CD4-positive, alpha-beta memory T cell (primary cell): ENCODE measurements at places on chromosomes 1 and 21. TPM values are rescaled to one million over a fixed set of nuclear protein-coding genes. Genes with fewer than 3 reads are reported as not detected.
A peak's percentile ranks its signal among the peaks of the same experiment; 100 is the strongest.

Gene PGLYRP4
- total RNA-seq = not detected

Gene AKR7A2
- 26.3 TPM for total RNA-seq

Gene PROX1
- total RNA-seq = not detected

Gene PPIAL4G
- 4.2 TPM for total RNA-seq

Gene TSPEAR
- not detected for total RNA-seq

Gene ITGB2
- total RNA-seq = 278 TPM

Gene ZBTB21
- 21.7 TPM for total RNA-seq

Gene MXRA8
- total RNA-seq = not detected

Gene IL10RB
- 30.6 TPM for total RNA-seq

Gene GNL2
- total RNA-seq = 33.9 TPM

GRCh38 chr1:199743227-199743626 is 284.3 kb upstream of the NR5A2 start:
- no peak overlapping the region for H3K4me3 ChIP-seq
- no peak overlapping the region for H3K27ac ChIP-seq
- DNase-seq = no peak
- no peaks in the 10 kb centered on the region for H3K4me1 ChIP-seq

- no peaks in the 10 kb centered on the region for H3K36me3 ChIP-seq
- H3K27ac ChIP-seq = no peak overlapping the region
- DNase-seq = no peak
These were observed 27.6 kb downstream of the KCNJ6 start for GRCh38 chr21:37888659-37889058.

- no peaks in the 10 kb centered on the region for H3K27me3 ChIP-seq
- no peak overlapping the region for H3K4me3 ChIP-seq
- no peak for DNase-seq
- H3K4me1 ChIP-seq = no peaks in the 10 kb centered on the region
- H3K27ac ChIP-seq = no peak overlapping the region
These were observed 145.6 kb downstream of the HIVEP3 start for GRCh38 chr1:41773144-41773591.

- H3K27me3 ChIP-seq = no peaks in the 10 kb centered on the region
- H3K4me1 ChIP-seq = no peaks in the 10 kb centered on the region
- no peak for DNase-seq
- H3K4me3 ChIP-seq = no peak overlapping the region
- no peak overlapping the region for H3K27ac ChIP-seq
- H3K36me3 ChIP-seq = no peaks in the 10 kb centered on the region
These were observed 35.8 kb upstream of the CR2 start for GRCh38 chr1:207418351-207418750.

- H3K4me1 ChIP-seq = peaks cover 56% of the 10 kb centered on the region
- no peaks in the 10 kb centered on the region for H3K27me3 ChIP-seq
- DNase-seq = peak; percentile 83
- H3K4me3 ChIP-seq = peak overlapping the region; percentile 26
- H3K36me3 ChIP-seq = no peaks in the 10 kb centered on the region
- H3K27ac ChIP-seq = peak overlapping the region; percentile 57
These were observed 14.1 kb downstream of the HENMT1 start for GRCh38 chr1:108646648-108647269.

GRCh38 chr1:201595381-201595780 is 56.5 kb downstream of the NAV1 start:
- H3K27ac ChIP-seq = no peak overlapping the region
- no peaks in the 10 kb centered on the region for H3K4me1 ChIP-seq
- no peak for DNase-seq
- H3K36me3 ChIP-seq = no peaks in the 10 kb centered on the region

- H3K4me1 ChIP-seq = no peaks in the 10 kb centered on the region
- no peak overlapping the region for H3K4me3 ChIP-seq
- H3K27me3 ChIP-seq = no peaks in the 10 kb centered on the region
- H3K27ac ChIP-seq = no peak overlapping the region
These were observed 1.6 kb downstream of the IGSF21 start for GRCh38 chr1:18109058-18109755.

GRCh38 chr1:165858364-165858823 is 31.0 kb downstream of the UCK2 start:
- H3K4me3 ChIP-seq = no peak overlapping the region
- H3K27ac ChIP-seq = no peak overlapping the region
- no peak for DNase-seq
- no peaks in the 10 kb centered on the region for H3K27me3 ChIP-seq
- no peaks in the 10 kb centered on the region for H3K36me3 ChIP-seq
- H3K4me1 ChIP-seq = no peaks in the 10 kb centered on the region

GRCh38 chr1:100569888-100570287 is 31.9 kb downstream of the GPR88 start:
- no peaks in the 10 kb centered on the region for H3K27me3 ChIP-seq
- no peak for DNase-seq
- H3K36me3 ChIP-seq = no peaks in the 10 kb centered on the region
- no peak overlapping the region for H3K27ac ChIP-seq
- no peaks in the 10 kb centered on the region for H3K4me1 ChIP-seq

DNA sequence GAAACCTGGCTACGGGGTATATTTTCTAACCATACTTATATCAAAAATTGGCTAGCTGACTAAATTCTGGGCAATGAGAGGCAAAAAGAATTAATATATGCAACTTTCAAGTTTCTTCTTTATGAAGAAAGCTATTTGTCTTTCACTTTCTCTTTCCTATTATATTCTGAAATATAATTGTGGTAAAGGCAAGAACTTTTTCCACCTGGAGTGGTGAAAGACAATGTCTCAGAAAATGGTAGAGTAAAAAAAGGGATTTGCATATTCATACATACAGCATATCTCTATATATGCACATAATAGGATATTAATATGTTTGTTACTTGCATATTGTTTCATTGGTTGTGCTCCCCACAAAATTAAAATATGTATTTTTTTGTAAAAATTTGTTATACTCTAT is 793.8 kb downstream of the PLA2G4A start:
- H3K27me3 ChIP-seq = no peaks in the 10 kb centered on the region
- no peaks in the 10 kb centered on the region for H3K4me1 ChIP-seq
- H3K27ac ChIP-seq = no peak overlapping the region
- DNase-seq = no peak
- no peaks in the 10 kb centered on the region for H3K36me3 ChIP-seq
- no peak overlapping the region for H3K4me3 ChIP-seq

GRCh38 chr21:21236996-21237395 is 238.8 kb downstream of the NCAM2 start:
- no peak overlapping the region for H3K4me3 ChIP-seq
- H3K27ac ChIP-seq = no peak overlapping the region
- DNase-seq = no peak
- H3K4me1 ChIP-seq = no peaks in the 10 kb centered on the region
- H3K27me3 ChIP-seq = no peaks in the 10 kb centered on the region

DNA sequence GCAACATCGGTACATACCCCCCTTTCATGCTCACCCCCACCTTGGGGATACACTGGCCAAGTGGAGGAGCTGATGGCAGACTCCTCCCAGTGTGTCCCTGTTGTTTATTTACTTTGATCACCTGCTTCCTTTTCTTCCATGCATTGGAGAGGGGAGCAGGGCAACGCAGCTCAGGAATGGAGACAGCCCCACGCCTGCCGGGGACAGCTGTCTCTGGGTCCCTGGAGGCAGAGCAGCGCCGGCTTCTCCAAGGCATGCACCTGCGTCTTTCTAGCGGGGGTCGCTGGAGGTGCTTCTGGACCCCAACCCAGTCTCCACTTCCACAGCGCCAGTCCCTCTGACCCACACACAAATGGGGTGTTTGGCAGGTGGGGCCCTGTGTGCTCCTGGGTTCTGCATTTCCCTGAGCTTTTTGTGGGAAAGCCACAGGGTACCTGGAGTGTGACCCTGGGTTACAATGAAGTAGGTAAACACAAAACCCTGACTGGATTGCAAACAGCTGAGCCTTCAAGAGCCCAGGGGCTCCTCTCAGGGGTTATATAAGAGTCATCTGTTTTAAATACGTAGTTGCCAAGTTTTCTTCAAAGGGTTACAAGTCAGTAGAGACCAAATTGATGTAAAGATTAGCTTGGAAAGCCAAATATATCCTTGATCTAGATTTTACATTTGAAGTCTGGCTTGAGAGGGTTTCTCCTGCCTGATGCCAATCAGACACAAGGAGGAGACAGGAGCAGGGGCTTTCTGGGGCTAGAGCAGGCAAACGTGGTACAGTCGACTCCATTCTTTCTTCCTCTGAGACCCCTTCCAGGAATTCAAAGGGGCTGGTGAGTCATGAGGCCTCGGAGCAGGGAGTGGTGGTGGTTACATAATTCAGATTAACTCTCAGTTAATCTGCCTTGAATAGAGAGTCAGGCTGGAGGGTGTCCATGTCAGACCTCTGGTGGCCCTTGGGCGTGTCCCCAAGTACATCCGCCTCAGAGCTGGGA is 4.5 kb downstream of the AJAP1 start:
- H3K4me3 ChIP-seq = no peak overlapping the region
- H3K4me1 ChIP-seq = no peaks in the 10 kb centered on the region
- H3K27me3 ChIP-seq = peaks cover 5% of the 10 kb centered on the region
- H3K36me3 ChIP-seq = no peaks in the 10 kb centered on the region
- DNase-seq = no peak
- H3K27ac ChIP-seq = no peak overlapping the region

DNA sequence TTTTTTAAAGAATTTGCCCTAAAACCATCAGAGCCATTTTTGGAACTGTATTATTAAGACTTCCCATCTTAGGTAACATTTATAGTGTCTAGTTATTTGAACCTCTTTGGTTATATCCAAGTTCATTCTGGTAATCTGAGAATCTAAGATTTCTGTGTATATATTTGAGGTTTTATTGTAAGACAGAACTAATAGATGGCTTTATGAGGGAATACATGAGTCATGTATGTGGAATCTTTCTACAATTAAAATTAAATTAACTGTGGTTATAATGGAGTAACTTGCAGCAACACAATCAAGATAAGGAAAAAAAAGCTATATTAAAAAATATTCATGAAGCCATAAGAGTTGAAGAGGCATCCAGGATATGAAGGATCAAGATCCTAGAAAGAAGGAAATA is 92.1 kb downstream of the UBE2U start:
- DNase-seq = no peak
- H3K4me3 ChIP-seq = no peak overlapping the region
- no peaks in the 10 kb centered on the region for H3K36me3 ChIP-seq
- H3K4me1 ChIP-seq = no peaks in the 10 kb centered on the region
